Mesenteric fat pad (tissue), 1 donor: ENCODE measurements at places on chromosomes 13 and 19.

DNA sequence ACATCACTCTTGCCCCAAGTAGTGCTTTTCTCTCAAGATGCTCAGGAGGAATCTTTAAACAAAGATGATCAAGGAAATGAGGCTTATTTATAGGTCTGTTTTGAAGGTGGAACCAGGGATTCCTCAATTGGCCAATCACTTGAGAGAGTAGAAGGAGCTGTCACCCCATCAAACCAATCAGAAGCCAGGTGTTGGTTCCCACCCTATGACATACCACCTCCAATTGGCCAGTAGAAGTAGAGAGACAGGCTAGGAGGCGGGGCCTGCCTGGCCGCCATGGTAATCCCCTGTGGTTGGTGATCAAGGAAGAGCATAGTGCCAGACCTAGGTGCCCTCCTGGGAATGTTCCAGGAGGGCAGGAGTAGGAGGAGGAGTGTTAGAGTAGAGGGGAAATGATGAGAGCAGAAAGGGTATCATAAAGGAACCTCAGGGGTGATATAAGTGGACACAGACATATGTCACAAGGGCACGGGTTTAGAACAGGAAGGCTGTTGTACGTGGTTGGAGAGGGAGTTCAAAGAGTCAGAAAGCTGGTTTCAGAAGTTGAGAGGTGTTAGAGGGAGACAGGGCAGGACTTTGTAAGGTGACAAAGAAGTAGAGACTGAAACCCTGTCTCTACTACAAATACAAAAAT lies 10.5 kb downstream of the PMIS2 start:
- DNase-seq: no peak

- no peak for DNase-seq
Measured at GRCh38 chr13:93951108-93951507, 528.4 kb downstream of the DCT start.

- DNase-seq: no peak
Measured at GRCh38 chr13:99085139-99085807, 107.4 kb upstream of the DOCK9 start.

GRCh38 chr19:12983542-12984142 lies 11.6 kb upstream of the NFIX start:
- peak; percentile 94 for DNase-seq

DNA sequence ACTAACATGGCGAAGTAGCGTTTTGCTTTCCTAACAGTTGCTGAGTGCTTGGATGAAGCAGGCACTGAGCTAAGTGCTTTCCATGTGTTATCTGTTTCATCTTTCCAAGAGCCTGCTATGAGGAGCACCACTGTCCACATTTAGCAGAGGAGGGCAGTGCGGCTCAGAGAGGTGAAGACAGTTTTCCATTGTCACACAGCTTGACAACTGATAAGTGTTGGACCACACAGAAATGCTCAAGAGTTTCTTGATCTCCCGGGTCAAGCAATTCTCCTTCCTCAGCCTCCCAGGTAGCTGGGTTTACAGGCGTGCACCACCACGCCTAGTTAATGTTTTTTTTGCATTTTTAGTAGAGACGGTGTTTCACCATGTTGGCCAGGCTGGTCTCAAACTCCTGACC lies 6.8 kb upstream of the CRTC1 start:
- DNase-seq: no peak

DNA sequence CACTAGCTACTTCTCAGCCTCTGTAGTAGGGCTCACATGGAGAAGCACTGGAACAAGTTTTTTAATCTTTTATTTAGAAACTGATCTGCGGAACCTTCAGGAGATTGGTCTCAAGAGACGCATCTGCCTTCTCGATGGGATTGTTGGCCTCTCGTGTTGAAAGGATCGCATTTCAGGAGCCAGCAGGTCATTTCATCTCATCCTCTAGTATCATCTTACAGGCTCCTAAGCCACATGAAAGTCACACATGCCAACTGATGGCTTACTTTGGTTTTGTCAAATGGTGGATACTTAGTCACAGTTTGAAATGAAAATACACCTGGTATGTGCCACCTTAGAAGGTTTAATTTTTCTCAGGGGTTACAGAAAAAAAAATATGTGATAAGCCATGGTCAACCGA lies 1703.6 kb downstream of the EFNB2 start:
- no peak for DNase-seq

GRCh38 chr19:51735759-51736449 lies 12.1 kb upstream of the HAS1 start:
- DNase-seq: no peak

DNA sequence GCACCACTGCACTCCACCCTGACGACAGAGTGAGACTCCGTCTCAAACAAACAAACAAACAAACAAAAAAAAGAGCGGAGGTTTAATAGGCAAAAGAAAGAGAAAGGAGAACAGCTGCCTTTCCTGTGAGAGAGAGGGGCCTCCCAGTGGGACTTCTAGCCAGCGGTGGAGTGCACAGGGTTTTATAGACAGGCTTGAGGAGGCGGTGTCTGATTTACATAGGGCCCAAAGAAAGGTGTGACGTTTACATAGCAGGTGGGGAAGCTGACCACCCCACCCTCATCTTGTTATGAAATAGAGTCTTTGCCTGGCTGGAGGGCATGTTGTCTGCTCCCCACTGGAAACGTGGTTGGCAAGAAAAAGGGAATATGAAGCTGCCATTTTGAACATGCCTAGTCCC lies 106.0 kb upstream of the CSNK1A1L start:
- DNase-seq: no peak

- no peak for DNase-seq
Measured at GRCh38 chr13:27172495-27172842, 858 bp upstream of the USP12 start.

DNA sequence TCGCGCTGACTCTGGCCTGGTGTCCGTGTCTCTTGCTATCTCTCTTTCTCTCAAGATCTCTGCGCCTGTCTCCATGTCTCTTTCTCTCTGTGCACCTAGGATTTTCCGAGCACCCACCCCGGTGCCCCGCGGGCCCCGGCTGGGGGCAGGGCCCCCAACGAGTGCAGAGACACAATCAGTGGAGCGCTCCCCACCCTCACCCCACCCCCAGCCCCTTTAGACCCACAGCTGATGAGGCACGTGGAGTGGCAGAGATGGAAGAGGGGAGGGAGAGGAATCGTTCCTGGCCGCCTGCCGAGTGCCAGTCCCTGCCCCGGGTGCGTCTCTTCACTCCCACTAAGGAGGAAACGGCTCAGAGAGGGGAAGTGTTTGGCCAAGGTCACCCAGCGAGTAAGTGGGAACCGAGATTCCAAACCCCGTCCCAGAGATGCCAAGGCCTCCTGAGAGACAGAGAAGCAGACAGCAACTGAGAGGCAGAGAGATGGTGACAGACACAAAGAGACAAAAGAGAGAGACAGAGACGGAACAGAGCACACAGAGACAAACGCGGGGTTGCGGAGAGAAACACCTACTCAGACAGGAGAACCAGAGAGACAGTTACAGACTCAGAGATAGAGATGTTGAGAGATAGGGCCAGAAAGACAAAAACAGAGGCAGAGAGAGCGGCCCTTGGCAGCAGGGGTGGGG lies 626 bp upstream of the BCL3 start:
- peak; percentile 93 for DNase-seq

DNA sequence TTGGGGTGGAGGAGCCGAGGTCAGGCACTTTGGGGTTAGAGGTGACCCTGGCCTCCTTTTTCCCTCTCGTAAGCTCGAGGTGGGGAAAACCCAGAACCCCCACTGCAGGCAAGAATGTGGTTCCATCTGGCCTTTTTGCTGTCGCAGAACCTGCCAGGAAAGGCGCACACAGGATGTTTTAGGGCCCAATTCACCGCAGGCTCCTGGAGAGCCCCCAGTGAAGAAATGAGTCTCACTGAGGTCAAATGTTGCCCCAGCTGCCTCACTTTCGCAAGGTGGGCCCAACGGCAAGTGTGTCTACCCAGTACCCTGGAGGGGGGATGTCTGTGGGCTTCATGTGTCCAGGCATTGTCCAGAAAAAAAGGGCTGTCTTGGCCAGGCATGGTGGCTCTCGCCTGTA lies 61.8 kb downstream of the PEX11G start:
- DNase-seq: no peak

DNA sequence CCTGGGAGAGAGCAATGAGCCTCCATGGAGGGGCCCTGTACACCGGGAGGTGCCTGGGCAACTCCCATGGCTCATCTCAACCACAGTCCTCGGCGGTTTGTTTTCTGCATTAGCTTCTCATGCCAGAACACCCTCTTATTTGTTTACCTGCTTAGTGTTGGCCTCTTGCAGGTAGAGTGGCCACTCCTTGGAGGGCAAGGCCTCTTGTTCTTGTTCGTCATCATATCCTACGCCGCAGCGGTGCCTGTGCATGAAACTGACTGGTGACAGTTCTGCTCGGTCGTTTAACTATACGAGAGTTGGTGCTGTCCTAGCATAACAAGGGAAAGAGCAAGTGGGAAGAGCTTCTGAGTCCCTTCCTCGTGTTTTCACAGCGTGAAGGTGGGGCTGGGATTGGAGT lies 40.5 kb upstream of the RNF113B start:
- no peak for DNase-seq

- DNase-seq: no peak
Measured at GRCh38 chr13:88925954-88926353, 1254.8 kb downstream of the SLITRK5 start.

- no peak for DNase-seq
Measured at GRCh38 chr19:47699360-47699917, 13.8 kb upstream of the EHD2 start.

GRCh38 chr19:38554676-38555141 lies 63.0 kb downstream of the MAP4K1 start:
- no peak for DNase-seq

- no peak for DNase-seq
Measured at GRCh38 chr13:33376212-33376611, 90.7 kb upstream of the STARD13 start.

GRCh38 chr13:106238690-106239089 lies 296.8 kb downstream of the EFNB2 start:
- no peak for DNase-seq

- no peak for DNase-seq
Measured at GRCh38 chr13:29955137-29955650, 104.8 kb upstream of the UBL3 start.

GRCh38 chr13:104281910-104282309 lies 1215.7 kb upstream of the SLC10A2 start:
- no peak for DNase-seq

GRCh38 chr13:39685652-39686051 lies 30.2 kb downstream of the COG6 start:
- no peak for DNase-seq

- no peak for DNase-seq
Measured at GRCh38 chr19:17872251-17873001, 681 bp downstream of the SLC5A5 start.

GRCh38 chr13:111227405-111227804 lies 93.0 kb upstream of the TEX29 start:
- no peak for DNase-seq

- DNase-seq: no peak
Measured at GRCh38 chr13:44843403-44843802, 145.9 kb downstream of the NUFIP1 start.

DNA sequence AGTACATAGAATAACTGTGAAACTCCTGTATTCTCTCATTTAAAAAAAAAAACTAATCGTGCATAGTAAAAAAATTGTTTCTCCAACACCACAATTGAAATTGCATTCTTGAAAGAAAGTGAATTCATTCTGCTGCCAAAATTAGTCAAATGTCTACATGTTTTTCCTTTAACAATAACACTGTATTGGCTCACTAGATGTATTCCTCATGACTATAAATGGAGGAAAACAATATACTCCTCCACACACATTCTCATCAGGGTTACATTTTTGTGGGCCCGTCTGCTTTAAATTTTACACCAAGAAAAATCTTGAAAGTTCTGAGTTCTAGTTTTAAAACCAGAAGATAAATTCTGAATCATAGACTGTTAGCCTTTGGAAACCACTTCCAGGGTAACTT lies 233.6 kb downstream of the KLF12 start:
- DNase-seq: no peak

GRCh38 chr13:97761796-97762540 lies 191.5 kb upstream of the IPO5 start:
- no peak for DNase-seq

- DNase-seq: no peak
Measured at GRCh38 chr19:15426485-15427349, 7.9 kb upstream of the AKAP8L start.

DNA sequence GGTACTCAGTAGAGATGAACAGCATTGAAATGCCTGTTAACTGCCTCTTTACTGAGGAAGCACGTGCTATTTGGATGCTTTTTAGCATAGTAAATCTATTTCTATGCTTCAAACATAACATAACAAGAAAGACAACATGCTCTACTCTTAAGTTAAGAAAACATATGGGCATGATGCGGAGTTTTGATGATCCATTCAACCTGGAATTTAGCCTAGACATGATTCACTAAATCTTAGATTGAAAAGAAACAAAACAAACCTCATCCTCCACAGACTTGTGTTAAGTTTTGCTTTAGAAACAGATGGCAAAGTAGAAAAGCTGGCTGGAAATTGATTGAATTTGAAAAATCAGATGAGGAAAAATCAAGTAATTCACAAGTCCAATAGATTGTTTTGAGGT lies 593.8 kb downstream of the OLFM4 start:
- DNase-seq: no peak

- DNase-seq: no peak
Measured at GRCh38 chr13:33033051-33033812, 17.0 kb downstream of the KL start.

DNA sequence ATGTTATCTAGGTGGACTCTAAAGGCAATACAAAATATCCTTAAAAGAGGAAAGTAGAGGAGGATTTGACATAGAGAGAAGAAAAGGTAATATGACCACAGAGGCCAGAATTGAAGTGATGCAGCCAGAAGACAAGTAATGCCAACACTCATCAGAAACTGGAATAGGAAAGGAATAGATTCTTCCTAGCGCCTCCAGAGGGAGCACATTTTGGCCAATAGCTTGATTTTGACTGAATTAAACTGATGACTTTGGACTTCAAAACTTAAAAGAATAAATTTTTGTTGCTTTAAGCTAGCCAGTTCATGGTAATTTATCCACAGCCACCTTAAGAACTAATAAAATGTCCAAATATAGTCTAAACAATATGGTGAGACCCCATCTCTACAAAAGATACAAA lies 1921.9 kb downstream of the OLFM4 start:
- DNase-seq: no peak

DNA sequence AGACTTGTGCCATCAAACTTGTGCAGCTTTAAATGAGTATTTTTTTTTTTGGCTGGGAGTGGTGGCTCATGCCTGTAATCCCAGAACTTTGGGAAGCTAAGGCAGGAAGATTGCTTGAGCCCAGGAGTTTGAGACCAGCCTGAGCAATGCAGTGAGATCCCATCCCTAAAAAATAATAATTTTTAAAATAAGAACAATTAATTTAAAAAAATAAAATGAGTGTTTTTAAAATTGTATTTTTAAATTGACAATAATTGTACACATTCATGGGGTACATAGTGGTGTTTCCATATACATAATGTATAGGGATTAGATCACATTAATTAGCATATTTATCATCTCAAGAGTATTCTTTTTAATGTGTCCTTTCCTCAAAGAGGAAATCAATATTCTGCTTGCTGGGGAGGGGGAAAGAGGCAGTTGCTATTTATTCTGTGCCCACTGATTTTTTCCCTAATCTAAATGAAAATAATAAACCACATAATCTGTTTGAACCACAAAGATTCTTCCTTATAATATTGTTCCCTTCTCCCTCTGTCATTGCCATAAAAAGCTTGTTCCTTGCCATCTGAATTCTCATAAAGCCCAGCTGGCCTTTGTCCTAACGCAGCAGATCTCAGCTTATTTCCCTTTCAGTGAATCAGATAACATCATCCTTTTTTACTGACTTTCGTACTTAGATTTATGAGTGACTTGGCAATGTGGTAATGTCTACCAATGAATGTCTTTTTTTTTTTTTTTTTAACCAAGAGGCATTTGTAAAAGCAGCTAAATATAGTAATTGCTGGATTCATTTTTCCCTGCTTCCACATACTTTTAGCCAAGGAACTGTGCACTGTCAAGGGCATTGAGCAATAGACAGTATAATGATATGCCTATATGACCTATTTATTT lies 81.8 kb upstream of the RUBCNL start:
- DNase-seq: no peak
